Activated T-cell treated with anti-CD3 and anti-CD28 coated beads, Interleukin-2, amount 50 U/mL, for 72 hours (primary cell): ENCODE measurements at places on chromosomes 3 and 15. TPM values are rescaled to one million over a fixed set of nuclear protein-coding genes. Genes with fewer than 3 reads are reported as not detected.

Gene LEKR1
- 1.7 TPM for total RNA-seq

Gene CD80
- 8.3 TPM for total RNA-seq

Gene SLC28A2
- total RNA-seq: not detected

Gene RARRES1
- not detected for total RNA-seq

Gene SH3GL3
- total RNA-seq: not detected

Gene ADGRG7
- total RNA-seq: not detected

Gene LRRIQ4
- not detected for total RNA-seq

Gene MCTP2
- total RNA-seq: 49.9 TPM

Gene GPR156
- total RNA-seq: not detected

Gene TMEM87A
- 42.5 TPM for total RNA-seq

Gene SEMA6D
- total RNA-seq: not detected
